ENCODE measurements at places on chromosomes 16 and 17. TPM values are rescaled to one million over a fixed set of nuclear protein-coding genes. Genes with fewer than 3 reads are reported as not detected.

- no peak for DNase-seq
These were observed 24.8 kb downstream of the ANKRD40 start for GRCh38 chr17:50682938-50683337.

GRCh38 chr17:78112518-78113471 is 15.8 kb downstream of the TMC6 start:
- DNase-seq, result no peak

DNA sequence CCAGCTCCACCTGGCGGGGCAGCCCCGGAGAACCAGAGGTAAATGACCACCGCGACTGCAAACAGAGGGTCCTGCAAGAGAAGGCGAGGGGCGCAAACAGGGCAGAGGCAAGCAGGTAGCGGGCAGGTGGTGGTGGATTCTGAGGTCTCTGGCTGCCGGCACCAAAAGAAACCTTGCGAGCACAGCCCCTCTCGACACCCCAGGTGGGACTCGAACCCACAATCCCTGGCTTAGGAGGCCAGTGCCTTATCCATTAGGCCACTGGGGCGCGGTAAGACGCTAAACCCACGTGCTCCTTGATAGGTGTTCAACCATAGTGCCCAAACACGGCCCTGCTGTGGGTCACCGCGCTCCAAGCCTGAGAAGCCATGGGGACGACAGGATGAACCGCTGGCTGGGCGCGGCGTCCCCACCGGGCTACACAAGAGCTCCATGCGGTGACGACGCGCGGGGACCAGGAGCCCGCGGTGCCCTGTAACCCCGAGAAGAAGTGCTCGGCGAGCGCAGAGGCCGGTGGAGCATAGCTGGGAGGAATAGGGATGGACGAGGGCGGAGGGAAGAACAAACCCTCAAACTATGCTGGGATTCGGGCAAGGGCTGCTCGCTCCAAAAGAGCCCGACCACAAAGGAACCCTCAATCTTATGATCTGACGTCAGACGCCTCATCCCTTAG is 12.4 kb downstream of the ATP5PD start:
- peak; percentile 78 for DNase-seq

DNA sequence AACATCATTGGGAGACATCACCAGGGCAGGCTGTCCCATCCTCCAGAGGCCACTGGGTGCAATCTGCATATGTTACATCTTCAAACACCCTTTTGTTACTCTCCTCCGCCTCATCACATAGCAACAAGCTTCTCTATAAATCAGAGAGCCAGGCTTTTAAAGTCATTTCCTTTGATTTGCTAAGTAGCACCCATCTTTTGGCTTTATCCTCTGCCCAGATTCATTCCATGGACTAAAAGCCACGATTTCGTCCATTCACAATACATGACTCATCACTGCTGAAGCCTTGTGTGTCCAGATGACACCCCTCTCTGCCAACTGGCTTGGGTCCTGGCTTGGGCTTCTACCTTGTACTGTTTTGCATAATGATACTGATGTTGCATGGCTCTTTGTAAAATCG is 2.0 kb upstream of the KRT38 start:
- no peak for DNase-seq

DNA sequence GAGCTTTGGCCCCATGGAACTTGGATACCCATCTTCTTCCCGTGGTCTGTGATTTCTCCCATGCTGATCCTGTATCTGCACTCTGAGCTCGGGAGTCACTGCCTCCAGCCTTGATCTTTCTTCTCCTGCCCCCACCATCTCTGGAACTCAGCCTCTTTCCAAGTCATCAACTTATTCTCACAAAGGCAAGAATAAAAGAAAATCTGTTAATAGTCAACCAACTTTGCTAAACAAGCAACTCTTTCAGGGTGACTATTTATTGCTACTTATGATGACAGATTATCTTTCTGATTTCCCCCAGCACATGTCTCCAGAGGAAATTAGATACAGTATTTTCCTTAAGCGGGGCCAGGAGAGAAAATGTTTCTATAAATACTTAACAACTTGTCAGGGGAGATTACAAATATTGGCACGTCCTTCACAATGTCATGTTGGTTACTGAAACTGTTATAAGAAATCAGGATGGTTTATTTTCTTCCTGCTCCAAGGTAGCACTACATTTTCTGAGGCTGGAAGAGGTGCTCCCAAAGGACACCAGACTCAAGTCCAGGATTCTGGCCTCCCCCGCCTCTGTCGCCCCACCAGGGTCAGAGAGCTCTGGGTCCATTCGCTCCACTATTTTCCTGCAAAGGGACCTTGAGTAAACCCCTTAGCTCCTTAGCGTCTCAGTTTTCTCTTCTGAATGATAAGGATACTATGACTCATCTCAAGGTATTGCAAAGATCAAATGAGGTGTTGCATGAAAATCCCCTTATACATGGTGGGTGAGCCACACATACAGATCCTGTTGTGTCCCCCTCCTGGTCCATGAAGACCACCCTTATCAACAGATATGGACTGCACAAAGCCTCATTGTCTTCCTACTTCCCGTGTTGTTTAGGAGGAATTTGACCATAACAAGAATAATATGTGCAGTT is 205.2 kb upstream of the WSCD1 start:
- DNase-seq, result no peak

- DNase-seq, result no peak
These were observed 274.5 kb downstream of the MRTFB start for GRCh38 chr16:14345512-14346115.

TNFRSF13B gene
- not detected for total RNA-seq

ABCC11 gene
- 0.11 TPM for total RNA-seq

- no peak for DNase-seq
These were observed 82.9 kb upstream of the RCVRN start for GRCh38 chr17:9987779-9988585.

DNA sequence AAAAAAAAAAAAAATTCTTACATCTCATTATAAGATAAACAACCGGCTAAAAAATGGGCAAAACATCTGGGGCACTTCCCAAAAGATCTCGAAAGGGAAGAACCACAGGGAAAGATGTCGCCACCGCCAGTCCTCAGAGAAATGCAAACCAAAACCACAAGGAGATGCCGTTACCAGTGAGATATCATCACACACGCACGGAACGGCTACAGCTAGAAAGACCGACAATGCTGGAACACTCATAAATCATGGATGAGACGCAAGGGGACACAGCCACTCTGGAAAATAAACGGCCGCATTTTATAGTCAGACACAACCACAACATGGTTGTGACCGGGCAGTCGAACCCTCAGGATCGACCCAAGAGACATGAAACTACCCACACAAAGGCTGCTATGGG is 24.5 kb downstream of the WDR45B start:
- no peak for DNase-seq

GRCh38 chr16:28617874-28618273 is 8.0 kb upstream of the SULT1A1 start:
- DNase-seq, result no peak

- DNase-seq, result no peak
These were observed 47.6 kb upstream of the TMEM97 start for GRCh38 chr17:28271431-28271830.

CD300A gene
- total RNA-seq, result 2.7 TPM

GRCh38 chr16:47160422-47160821 is 16.7 kb upstream of the NETO2 start:
- no peak for DNase-seq

DNA sequence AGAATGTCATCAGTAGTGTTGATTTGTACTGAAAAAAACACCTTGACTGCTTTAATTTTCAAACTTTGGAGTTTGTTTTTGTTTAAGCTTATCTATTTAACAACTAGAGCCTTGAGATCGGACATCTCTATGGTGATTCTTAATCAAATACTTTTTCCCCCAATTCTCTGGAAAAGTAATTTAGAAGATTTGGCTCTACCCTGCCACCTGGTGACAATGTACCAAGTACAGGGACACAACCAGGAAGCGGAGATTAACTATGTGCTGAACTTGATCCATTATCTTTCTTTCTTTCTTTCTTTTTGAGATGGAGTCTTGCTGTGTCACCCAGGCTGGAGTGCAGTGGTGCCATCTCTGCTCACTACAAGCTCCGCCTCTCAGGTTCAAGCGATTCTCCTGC is 30.8 kb downstream of the USP43 start:
- no peak for DNase-seq

- DNase-seq, result no peak
These were observed 1.7 kb downstream of the HEXIM1 start for GRCh38 chr17:45149669-45150664.

- DNase-seq, result no peak
These were observed 91.1 kb downstream of the SMG6 start for GRCh38 chr17:2212400-2212981.

USP10 gene
- 44.6 TPM for total RNA-seq
